CD4-positive, alpha-beta T cell treated with Interleukin-12 subunit alpha and Interleukin-12 subunit beta, for 1 hour (primary cell): ENCODE measurements at places on chromosomes 12 and 14.
A peak's percentile ranks its signal among the peaks of the same experiment; 100 is the strongest.

- no peak for DNase-seq
Observed at GRCh38 chr14:81123811-81124210, 96.9 kb downstream of the GTF2A1 start.

- DNase-seq: peak; percentile 8
Observed at GRCh38 chr14:70822530-70823185, 13.3 kb upstream of the MAP3K9 start.

GRCh38 chr12:14840616-14841015, 2.7 kb downstream of the ART4 start:
- DNase-seq: no peak

- DNase-seq: no peak
Observed at GRCh38 chr12:103965255-103965589, 450 bp upstream of the TDG start.

- no peak for DNase-seq
Observed at GRCh38 chr12:58920102-58920960, at the start of gene LRIG3. TSS of gene LRIG3 (minus strand) at chr12:58920504. CDS start at chr12:58920235, 269 bp downstream.

DNA sequence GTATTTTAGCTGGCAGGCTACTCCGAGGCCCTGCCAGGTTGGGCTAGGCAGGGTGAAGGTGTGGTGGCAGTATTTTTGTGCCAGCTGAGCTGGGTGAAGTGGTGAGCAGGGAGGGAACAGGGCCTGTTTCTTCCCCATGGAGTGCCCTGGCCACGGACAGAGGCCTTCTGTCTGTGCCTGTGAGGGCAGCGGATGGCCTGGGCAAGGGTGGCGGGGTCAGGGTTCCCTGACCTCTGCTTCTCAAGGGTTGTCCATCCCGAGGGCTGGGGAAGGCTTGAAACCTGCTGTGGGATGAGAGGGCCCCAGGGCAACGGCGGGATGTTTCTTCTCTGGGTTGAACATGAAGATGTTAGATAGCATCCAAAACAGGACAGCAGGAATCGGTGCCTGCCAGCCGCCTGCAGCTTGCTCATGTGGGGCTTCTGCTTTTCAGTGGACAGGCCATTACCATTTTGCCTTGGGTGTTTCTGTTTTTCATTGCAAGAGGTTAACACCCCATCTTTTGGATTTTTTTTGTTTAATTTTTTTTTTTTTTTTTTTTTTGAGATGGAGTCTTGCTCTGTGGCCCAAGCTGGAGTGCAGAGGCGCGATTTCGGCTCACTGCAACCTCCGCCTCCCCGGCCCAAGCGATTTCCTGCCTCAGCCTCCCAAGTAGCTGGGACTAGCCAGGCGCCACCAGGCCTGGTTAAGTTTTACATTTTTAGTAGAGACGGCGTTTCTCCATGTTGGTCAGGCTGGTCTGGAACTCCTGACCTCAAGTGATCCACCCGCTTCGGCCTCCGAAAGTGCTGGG, 3.3 kb downstream of the MTA1 start:
- DNase-seq: no peak

DNA sequence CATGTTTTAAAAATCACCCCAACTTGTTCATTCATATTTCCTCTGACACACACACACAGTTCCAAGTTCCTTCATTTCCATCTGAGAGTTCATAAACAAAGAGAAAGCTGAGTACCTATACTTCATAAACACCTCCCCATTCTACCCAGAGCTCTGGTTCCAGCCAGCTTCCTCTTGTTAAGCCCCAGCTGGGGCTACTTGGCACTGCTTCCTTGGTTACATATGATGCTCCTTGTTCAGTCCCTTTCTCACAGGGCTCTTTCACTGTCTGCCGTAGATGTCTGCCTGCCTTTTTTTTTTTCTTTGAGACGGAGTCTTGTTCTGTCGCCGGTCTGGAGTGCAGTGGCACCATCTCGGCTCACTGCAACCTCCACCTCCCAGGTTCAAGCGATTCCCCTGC, 77.5 kb downstream of the COX16 start:
- DNase-seq: no peak

DNA sequence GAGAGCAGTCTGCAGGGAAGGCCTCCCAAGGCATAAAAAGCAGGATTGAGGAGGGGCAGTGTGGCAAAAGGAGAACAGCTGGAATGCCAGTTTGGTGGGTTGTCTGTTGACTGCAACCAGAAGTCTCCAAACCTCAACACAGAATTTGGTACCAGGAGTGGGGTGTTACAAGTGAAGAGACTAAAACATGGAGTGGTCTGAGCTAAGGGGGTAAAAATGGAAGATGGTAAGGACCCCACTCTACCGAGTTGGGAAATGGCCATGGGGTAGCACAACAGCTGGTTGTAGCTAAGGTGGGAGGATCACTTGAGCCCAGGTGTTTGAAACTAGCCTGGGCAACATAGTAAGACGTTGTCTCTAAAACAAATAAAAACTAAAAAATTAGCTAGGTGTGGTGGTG, 17.8 kb upstream of the KLC1 start:
- DNase-seq: no peak

- DNase-seq: peak; percentile 77
Observed at GRCh38 chr14:49861699-49862088, 9.1 kb upstream of the NEMF start.

DNA sequence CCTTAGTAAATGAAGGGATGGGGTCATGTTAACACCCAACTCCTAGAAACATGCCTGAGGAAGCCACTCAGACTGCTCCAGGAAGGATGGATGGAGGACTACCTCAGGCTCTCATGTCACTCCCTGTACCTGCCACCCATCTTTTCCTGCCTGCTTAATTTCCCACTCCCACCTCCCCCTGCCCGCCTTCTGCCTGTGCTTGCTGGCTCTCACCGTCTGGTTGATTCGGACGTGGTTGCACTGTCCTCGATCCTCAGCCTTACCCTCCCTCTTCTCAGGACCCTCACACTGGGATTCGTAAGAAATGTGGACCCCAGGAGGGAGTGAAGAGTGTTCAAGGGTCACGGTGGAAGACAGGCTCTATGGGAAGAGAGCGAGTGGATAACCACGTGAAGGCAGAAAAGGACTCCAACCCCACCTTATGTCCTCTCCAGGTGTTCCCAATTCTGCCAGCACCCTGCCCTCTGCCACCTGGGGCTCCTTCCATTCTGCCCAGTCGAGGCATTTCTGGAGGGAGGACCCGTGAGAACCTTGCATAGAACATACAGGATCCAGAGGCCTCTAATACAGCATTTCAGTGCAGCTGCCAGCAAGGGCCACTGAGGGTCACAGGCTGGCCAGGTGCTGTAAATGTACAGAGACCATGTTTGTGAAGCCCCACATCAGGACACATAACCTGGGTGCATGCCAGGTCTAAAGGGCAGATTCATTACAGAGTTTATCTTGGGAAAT, 12.9 kb downstream of the ITGB7 start:
- no peak for DNase-seq

GRCh38 chr14:30305346-30305745, 253.6 kb upstream of the G2E3 start:
- DNase-seq: no peak

DNA sequence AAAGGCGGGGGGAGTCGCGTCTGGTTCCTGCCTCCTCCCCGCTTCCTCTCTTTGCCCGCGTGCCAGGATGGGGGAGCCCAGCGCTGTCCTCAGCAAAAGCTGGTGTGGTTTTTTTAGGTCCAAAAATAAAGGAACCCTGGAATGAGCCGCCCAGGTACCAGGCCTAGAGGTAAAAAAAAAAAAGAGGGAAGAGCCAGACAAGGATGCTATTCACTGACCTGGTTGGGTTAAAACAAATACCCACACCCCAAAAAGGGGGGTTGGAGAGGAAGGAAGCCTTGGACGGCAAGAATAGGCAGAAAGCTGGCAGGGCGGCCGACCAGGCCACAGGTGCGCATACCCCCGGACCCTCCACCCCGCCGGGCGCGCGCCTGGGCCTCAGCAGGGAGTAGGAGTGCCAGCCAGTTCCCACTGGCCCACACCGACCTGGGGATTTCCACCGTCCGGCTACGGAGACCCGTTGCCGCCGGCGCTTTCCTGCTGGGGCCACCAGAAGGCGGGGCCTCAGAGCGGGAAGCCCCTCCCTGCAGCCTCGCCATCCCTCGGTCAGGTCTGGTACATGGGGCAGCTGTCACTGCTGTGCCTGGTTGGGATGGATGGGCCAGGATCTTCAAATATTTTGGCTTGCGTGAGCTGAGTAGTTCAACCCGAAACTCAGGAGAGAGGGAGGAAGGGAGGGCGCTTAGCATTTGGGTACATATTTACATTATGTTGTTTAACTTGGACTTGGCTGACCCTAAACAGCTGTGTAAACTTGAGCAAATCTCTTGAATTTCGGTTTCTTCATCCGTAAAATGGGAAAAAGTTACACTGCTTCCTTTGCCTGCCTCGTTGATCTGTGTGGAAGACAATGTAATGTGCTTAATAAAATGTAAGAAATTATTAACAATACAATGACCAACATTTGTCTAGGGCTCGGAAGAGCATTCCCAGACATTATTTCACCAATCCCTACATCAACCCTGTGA, 5.4 kb upstream of the IRF2BPL start:
- DNase-seq: peak; percentile 90

GRCh38 chr14:37593511-37594237, 1.4 kb downstream of the FOXA1 start:
- no peak for DNase-seq

- DNase-seq: no peak
Observed at GRCh38 chr12:82203086-82203485, 155.1 kb downstream of the CCDC59 start.

GRCh38 chr14:54806616-54807015, 96.0 kb downstream of the GCH1 start:
- DNase-seq: no peak

- no peak for DNase-seq
Observed at GRCh38 chr14:57847706-57848105, 18.2 kb downstream of the SLC35F4 start.

DNA sequence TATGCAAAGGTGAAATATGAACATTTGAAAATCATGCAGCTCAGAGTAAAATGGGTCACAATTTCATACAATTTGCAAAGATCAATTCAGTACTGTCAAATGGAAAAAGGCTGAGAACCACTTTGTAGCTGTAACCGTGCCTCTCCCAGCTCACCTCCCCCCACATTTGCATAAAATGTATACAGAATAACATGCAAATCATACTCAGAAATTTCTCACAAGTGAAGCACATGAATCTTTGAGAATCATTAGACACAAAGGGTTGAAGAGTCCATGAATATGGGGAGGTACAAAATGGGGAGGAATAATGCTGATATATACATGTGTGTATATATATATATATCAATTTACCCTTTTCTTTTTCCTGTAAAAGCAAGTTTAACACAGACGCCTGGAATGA, 162.1 kb downstream of the APAF1 start:
- DNase-seq: no peak

- no peak for DNase-seq
Observed at GRCh38 chr12:57811028-57811755, 7.3 kb downstream of the AVIL start.

GRCh38 chr14:101476258-101476915, 84.9 kb upstream of the DIO3 start:
- DNase-seq: no peak

DNA sequence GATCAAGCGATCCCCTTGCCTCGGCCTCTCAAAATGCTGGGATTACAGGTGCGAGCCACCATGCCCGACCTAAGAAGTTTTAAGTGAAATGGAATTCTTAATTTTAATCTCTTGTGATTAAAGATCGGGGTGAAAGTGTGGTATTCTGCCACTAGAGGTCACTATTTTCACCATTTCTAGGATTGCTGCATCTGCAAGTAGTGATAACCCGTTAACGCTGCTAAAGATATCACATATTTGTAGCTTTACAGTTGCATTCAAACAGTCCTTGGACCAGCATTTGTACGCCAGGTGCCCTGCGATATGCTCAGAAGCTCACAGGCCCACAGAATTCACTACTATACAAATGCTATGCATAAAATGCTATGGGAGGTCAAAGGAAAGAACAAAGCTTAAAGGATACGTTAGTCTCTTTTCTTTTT, 19.3 kb downstream of the CCDC62 start:
- DNase-seq: peak; percentile 69

DNA sequence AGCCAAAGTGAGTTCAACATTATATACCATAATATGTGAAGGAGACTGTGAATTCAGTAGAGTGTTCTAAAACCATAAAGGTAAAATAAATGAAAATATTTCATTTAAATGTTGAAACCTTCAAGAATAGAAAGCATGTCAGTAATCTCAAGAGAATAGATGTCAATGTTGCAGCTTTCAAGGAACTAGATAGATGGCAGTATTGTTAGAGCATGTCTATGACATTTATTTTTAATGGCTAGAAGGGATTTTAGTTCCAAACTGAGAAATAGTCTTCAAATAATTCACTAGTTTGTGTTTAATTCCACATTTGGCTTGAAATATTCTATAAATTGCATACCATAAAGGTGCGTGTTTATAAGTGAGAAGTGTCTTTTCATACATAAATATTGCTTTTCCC, 326.5 kb downstream of the FLRT2 start:
- DNase-seq: no peak

- no peak for DNase-seq
Observed at GRCh38 chr12:126974779-126975178, 1292.2 kb upstream of the TMEM132C start.

- DNase-seq: no peak
Observed at GRCh38 chr14:51967521-51967920, 21.8 kb upstream of the RTRAF start.

DNA sequence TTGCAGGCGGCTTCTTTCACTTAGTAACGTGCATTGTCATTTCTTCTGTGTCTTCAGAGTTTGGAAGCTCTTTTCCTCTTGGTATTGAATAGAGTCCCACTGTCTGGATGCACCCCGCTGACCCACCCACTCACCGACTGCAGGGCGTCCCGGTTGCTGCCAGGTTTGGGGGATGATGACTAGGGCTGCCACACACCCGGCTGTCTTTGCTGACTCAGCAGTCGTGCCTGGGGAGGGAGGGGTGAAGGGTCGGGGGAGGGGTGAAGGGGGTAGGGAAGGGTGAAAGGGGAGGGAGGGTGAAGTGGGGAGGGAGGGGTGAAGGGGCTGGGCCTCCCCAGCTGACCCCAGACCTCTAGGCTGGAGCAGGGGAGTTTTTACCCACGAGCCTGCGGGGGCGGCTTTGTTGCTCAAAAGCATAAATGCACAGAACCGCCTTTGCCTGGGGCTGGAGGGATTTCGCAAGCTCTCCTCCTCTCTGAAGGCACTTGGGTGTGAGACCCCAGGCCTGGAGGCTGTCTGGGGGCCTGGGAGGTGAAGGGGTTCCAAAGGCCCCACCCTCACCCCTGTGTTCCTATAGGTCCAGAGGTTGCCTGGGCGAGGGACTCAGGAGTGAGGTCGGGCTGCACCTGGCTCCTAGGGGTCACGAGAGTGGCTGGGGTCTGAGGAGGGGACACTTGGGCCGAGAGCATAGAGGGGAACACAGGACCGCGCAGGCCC, 31.3 kb upstream of the ULK1 start:
- no peak for DNase-seq

DNA sequence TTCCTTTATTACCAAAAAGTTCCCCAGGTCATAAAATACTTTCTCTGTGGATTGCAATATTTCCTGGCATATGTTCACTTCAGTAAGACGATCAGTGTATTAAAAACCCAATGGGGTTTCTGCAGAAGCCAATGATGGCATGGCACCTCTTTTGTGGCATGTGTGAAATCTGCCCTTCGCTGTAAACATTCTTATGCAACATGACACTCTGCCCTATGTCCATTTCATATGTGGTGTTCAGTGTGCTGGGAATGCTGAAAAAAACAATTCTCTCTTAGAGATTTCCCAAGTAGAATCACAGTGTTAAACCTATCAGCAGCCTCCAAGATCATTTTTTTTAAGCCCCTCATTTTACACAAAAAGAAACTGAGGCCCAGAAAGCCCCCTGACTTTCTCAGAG, 2.3 kb upstream of the MYBPC1 start:
- DNase-seq: no peak
